ENCODE measurements at places on chromosomes 3 and 15. TPM values are rescaled to one million over a fixed set of nuclear protein-coding genes. Genes with fewer than 3 reads are reported as not detected.
A peak's percentile ranks its signal among the peaks of the same experiment; 100 is the strongest.

ATP2B2 gene
- total RNA-seq = not detected

LARP6 gene
- not detected for total RNA-seq

ZBTB11 gene
- total RNA-seq = 30.3 TPM

A4GNT gene
- not detected for total RNA-seq

RAD51 gene
- total RNA-seq = 73.0 TPM

FOXL2 gene
- total RNA-seq = 0.14 TPM

THSD4 gene
- not detected for total RNA-seq

DNA sequence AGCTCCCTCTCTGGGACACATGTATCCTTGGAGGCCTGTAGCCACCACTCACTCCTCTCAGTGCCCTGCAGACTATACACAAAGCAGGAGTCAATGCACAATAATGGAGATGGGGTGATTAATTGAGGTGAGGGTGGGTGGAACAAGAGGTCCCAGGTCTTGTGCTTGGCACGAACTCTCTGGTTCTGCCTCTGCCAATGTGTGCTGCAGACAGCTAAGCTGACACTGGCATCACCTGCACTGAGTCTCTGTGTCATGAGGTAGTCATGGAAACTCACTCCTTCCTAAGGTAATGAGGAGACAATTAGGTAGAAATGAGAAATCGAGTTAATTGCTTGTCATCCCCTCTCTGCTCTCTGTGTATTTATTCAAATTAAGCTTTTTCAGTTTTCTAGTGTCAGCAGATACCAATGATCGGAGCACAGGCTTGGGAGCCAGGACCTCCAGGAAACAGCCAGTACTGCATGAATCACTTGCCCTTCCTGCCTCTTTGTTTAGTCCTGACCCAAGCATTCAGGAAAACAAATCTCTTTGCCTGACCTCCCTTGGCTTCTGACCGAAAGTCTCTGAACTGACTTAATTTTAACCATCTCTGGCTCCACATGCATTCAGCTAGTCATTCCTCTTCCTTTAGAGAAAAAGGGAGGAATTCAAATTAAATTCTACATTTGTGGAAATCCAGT lies 56.7 kb downstream of the DRD3 start:
- no peak for DNase-seq

GRCh38 chr3:11808231-11808630 lies 38.5 kb downstream of the TAMM41 start:
- DNase-seq = no peak

GRCh38 chr15:34327906-34328305 lies 9.7 kb downstream of the SLC12A6 start:
- no peak for DNase-seq

GRCh38 chr15:42992626-42993025 lies 72.0 kb upstream of the TTBK2 start:
- no peak for DNase-seq

GRCh38 chr3:104909198-104909597 lies 457.5 kb upstream of the ALCAM start:
- no peak for DNase-seq

- DNase-seq = no peak
Measured at GRCh38 chr3:20832963-20833362, 647.0 kb upstream of the SGO1 start.

DNA sequence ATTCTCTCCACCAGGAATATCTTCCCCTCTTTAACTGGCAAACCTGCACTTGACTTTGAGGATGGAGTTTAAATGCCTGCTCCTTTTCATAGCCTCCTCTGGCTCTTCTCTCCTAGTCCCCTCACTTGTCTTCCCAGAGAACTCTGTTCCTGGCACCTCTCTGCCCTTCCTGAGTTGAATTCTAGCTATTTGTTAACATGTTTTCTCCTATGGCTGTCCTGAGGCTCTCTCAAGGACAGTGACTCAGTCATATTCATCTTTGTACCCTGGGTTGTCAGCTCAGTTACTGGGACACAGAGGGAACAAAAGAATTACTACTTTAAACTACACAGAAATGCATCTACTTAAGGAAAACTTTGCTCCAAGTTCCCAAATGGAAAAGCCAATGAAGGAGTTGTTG lies 365.1 kb upstream of the ICE2 start:
- DNase-seq = no peak

GRCh38 chr3:161770484-161771386 lies 274.1 kb downstream of the OTOL1 start:
- DNase-seq = no peak

GRCh38 chr3:170469151-170470062 lies 50.7 kb downstream of the CLDN11 start:
- no peak for DNase-seq

DNA sequence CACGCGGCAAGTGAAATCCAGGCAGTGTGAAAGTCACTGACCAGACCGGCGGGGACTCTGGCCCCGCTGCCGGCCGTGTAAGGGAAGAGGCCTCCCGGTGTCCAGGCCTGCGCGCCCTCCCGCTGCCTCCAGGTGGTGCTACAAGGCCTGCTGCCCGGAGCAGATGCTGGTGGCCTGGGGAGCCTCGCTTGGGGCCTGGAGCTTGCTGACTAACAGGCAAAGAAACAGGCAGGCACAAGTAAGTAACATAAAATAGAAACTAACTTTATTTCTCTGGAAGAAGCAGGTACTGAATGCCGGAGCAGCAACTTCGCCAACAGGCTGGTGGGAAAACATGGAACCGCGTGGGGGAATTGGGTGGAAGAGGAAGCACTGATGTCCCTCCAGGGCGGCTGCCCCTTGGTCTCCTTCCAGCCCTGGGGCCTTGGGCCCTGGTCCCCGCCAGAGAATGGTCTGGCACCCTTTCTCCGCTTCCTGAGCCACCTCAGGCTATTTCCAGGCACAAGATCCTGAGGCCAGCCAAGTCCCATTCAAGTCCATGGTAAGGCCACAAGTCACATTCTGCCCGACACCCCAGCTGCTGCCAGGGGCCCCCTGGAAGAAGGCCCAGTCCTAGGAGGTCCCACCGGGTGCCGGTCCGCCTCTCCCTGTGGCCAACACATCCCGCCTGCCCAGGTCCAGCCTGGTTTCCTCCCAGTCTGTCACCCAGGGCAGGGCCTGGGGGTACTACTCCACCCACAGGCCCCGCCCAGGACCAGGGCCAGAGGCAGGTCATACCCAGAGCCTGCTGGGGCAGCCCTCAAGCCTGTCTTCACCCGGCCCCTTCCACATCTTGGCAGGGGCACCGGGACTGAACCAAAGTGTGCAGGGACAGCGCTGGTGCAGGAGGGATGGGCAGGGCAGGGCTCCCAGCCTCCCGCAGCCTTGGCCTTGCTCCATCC lies 45.0 kb downstream of the TNK2 start:
- DNase-seq = peak; percentile 72

DNA sequence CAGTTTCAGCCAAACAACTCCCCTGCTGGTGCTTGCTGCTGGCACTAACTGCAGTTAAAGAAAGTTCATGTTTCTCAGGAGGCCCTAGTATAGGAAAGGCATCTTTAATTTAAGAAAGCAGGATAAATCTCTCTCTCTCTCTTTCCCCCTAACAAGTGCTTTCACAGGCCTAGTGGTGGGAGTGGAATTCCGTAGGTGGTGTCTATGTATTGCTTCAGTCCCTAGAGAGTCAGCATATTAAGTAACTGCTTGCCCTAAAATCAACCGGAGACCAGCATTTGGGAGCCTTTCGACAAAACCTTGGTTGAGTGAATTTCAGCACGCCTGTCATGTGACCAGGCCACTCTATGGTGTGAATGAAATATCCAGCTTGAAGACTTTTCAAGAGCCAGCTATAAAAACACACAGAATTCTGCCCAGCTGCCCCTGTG lies 169.2 kb upstream of the TGFBR2 start:
- no peak for DNase-seq

DNA sequence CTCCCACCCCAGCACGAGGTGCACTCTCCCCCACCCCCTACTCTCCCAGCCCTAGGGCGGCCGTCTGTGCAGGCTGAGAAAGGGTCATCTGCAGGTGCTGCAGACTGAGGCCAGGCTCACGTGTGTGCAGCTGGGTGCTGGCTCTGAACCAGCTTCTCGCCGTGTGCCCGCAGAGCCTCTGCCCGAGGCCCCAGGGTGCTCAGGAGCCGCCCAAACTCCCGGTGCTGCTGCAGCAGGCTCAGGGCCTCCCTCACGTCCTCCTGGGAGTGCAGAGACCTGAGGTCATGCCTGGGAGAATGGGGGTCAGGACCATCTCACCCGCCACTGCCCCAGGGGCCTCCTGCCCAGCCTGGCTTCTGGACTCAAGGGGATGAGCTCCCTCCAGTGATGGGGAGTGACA lies 17.2 kb downstream of the SPTBN5 start:
- DNase-seq = no peak

DNA sequence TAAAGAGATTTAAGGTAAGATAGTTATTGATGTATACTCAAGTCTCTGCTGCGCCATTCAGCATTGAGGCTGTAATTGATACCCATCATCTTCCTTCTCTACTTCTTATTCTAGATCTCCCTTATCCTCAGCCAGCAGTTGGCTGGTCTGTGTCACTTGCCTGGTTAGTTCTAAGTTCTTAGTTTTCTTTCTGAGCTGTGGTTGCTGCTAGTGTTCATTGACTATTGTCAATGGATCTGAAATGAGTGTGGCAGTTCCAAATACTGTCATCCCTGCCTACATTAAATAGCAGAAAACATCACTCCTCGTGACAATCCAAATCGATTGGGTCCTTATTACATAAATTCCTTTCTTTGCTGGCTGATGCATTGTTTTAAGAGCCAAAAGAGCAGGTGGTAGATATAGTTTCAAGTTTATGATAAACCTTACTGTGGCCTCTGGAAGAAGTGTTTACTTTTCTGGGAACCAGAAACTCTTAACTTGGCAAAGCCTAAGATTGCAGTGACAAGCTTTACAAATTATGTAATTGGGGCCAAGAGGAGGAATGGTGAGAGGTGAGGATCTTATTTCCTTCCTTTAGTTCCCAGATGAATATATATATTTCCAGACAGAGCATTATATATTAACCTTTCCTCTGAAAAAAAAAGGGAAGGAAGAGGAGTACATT lies 168.0 kb downstream of the GMNC start:
- no peak for DNase-seq

- no peak for DNase-seq
Measured at GRCh38 chr15:66941108-66941711, 124.2 kb upstream of the SMAD3 start.

GRCh38 chr15:69713726-69714559 lies 261.3 kb downstream of the RPLP1 start:
- DNase-seq = peak; percentile 95

GRCh38 chr15:66038387-66039116 lies 169.3 kb downstream of the RAB11A start:
- no peak for DNase-seq

DNA sequence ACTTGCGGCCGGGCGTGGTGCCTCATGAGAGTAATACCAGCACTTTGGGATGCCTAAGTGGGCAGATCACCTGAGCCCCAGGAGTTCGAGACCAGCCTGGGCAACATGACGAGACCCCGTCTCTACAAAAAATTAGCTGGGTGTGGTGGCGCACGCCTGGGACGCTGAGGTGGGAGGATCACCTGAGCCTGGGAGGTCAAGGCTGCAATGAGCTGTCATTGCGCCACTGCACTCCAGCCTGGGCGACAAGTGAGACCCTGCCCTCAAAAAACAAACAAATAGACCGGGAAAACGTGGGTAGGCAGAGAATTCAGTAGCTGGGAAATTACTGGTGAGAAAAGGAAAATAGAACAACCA lies 667 bp downstream of the UMPS start:
- DNase-seq = no peak

DNA sequence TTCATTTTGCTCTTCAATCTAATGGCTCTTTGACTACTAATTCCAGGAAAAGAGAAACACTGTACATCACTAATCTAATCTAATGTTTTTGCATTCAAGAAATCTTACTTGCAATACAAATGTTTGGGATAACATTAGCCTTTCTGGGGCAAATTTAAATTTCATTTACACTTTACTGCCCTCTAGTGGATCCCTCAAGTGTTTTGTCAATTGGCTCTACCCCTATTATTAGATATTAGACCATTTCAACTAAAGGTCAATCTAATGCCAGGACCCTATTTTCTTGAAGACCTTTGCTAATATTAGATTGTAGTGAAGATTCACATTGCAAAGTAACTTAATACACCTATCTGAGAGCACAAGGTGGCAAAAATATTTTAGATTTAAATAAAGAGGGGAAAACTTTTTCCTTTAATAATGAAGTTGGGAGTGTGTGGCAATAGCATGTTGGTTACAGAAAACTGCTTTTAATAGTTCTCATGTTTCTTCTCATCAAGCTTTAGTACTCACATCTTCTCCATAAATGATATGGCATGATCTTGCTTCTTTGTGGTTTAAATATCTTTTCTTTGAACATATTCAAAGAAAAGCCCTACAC lies 5.0 kb downstream of the C2CD4A start:
- DNase-seq = no peak

- no peak for DNase-seq
Measured at GRCh38 chr3:55526332-55527030, 39.4 kb upstream of the WNT5A start.

Measured in activated CD8-positive, alpha-beta memory T cell treated with anti-CD3 and anti-CD28 coated beads, Interleukin-2, amount 10 ng/mL, durations not matched to agents 7 days and 5 days (primary cell).